ENCODE measurements at places on chromosomes 1 and 21.

GRCh38 chr1:108803548-108803947 lies 53.3 kb downstream of the AKNAD1 start:
- DNase-seq = no peak

DNA sequence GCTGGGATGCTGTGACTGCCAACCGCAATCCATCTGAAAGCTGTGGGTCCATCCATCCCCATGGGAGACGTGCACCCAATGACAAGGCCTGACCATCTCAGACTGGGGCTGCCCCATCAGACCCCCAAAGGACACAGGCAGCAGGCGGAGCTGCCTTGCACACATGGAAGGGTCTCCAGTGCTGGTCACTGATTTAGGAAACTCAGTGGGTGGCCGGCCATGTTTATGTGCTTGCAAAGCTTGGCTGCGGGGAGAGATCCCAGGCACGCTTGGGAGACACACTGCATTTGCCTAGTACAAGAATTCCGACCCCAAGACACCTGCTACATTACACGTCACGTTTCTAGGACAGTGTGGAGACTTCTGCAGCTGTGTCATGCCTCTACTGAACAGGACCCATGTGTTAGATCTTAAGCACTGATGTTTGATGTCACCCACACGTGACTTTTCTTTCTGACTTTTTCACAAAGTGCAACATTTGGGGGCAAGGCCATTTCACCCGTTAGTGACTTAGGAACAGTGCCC lies 181.4 kb downstream of the CLIC6 start:
- no peak for DNase-seq

DNA sequence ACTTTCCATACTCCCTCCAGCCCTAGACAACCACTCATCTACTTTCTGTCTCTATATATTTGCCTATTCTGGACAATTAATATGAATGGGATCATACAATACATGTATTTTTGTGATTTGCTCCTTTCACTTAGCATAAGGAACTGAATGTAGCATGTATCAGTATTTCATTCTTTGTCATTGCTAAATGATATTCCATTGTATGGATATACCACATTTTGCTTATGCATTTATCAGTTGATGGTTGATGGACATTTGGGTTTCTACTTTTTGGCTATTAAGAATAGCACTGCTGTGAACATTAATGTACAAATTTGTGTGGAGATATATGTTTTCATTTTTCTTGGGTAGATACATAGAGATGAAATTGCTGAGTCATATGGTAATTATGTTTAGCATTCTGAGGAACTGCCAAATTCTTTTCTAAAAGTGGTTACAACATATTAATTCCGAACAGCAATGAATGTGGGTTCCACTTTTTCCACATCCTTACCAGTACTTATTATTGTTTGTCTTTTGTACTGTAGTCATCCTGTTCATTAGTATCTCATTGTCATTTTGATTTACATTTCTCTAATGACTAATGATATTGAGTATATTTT lies 121.0 kb downstream of the LRRC40 start:
- no peak for DNase-seq

DNA sequence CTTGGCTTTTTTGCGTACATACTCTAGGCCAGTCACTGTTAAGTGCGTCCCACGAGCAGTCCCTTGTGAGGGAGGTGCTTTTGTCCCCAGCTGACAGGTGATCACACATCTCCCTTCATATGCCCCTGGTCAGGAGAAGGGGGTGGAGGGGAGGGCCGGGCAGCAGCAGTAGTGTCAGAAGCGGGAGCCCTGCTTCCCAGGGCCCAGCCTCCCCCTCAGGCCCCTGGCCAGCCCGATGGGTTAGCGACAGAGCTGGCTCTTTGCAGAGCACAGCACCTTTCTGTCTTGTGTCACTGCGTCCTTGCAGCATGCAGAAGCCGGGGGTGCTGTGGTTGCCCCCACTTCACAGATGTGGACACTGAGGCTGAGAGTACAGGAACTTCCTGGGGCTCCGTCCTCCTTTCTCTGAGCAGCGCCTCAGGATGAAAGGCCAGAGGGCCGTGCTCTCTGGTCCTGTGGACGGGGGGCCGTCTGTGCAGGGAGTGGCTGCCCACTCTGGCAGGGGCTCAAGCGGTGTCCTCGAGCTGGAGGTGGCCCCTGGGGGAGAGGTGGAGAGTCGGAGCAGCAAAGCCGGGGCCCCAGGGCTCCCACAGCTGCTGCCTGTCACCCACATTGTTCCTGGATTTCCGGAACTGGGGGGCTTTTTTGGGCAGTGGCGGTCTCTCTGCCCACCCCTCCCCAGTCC lies 5.9 kb downstream of the TMEM201 start:
- DNase-seq = no peak

DNA sequence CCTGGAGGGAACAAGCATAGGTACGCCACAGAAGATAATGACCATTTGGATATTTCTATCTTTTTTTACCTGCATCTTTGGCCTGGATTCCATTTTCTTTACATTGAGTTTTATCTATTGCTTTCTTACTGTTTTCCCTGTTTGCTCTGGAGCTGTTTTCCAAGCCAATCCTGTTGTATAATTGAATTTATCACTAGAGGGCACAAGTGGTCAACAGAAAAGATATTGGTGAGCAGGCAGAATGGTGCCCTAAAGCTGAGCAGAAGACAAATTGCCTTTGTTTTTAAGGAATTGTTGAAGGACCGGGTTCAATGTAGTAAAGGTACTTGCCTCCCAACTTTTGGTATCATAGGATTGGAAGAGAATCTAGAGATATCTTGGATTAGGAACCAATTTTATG lies 152.8 kb downstream of the PPP1R12B start:
- no peak for DNase-seq

- no peak for DNase-seq
Observed at GRCh38 chr1:244219802-244220201, 168.7 kb downstream of the ZBTB18 start.

- DNase-seq = no peak
Observed at GRCh38 chr1:61457526-61458040, 267.4 kb downstream of the TM2D1 start.

DNA sequence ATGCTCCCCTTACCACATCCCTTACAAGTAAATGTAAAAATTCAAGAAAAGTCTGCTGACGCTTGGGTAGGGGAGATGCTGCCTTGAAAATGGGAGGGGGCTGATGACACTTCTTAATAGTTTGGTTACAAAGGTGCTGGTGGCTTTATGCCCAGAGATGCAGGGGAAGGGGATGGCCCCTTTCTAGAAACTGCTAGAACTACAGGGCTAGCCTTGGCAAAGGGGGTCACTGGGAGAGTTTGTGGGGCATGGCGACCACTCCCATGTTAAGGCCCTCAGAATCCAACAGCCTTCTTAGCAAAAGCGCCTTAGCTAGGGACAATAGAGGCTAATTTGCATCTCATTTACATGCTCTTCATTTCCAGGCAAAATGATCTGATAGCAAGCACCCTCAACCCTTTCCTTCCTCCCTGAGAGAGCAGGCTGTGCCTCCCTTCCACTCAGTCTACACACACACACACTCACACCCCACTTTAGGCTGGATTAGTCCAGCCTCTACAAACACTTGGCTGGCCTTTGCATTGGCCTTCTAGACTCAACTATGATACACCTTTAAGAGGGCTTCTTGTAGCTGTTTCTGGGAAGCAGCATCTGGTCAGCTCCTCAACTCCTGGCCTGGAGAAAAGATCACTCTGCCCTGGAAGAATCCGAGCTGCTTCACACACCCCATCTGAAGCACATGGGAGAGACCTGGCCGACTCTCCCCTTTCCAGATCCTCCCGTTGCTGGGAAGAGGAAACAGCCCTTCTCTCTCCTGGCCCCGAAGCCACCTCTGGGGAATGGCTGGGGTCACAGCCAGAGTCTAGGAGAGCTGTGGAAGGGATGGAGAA lies 1.7 kb downstream of the SEMA6C start:
- no peak for DNase-seq

GRCh38 chr1:37561133-37562132 lies 4.7 kb downstream of the DNALI1 start:
- peak; percentile 43 for DNase-seq

DNA sequence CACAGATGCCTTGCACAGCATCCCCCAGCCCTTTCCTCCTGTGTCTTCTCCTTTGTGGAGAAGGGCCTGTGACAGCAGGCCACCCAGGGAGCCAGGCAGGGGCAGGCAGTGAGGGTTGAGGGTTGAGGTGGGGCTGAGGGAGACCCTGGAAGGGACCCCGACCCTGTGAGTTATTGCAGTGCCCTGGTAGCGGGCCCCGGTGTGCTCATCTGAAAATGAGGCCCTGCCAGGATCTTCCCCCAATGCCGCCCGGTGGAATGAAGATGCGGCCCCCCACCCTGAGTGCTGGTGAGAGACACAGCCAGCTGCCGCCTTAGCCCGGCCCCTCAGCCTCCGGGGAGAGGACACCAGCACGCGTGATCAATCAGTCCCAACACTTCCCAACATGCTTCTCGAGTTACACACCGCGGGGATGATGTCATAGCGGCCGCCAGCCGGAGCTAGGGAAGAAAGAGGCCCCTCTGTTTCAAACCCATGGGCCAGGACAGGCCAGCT lies 36.2 kb upstream of the ACTRT2 start:
- DNase-seq = no peak

GRCh38 chr1:71899881-71900280 lies 382.5 kb downstream of the NEGR1 start:
- no peak for DNase-seq

GRCh38 chr1:35569936-35570335 lies 3.2 kb upstream of the TFAP2E start:
- no peak for DNase-seq

GRCh38 chr1:25117233-25117823 lies 115.0 kb downstream of the SYF2 start:
- DNase-seq = peak; percentile 48

DNA sequence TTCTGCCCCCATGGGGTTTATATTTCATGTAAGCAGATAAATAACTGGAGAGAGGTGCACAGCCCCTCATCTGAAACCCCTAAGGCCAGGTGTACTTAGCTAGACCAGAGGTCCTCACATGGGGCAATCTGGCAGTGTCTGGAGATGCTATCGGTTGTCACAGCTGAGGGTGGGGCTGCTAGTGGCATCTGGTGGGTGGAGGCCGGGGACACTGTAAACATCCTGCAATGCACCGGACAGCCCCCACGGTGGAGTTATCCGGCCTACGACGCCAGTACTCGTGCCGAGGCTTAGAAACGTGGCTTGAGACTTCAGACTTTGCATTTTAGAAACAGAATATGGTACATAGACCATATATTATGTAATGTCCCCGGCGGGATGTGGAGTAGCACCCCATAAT lies 186.5 kb upstream of the VAMP3 start:
- DNase-seq = no peak

- no peak for DNase-seq
Observed at GRCh38 chr1:71618766-71619530, 538.1 kb upstream of the ZRANB2 start.

DNA sequence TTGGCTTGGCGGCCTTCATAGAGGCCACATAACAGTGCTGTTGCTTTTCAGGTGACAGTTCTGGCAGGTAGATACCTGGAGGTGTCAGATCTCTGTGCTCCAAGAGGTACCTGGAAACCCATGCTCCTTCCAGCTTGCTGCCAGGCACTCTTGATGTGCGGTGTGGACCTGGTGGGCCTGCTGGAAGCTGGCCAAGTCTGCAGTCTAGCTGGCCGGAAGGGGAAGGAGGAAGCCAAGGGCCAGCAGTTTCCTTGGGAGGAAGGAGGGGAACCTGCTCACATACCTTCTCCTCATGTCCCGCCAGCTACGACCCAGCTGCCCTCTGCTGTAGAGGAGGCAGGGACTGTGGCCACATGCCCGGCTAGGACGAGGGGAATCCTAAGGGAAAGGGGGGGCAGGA lies 166.4 kb upstream of the AJAP1 start:
- no peak for DNase-seq

- DNase-seq = no peak
Observed at GRCh38 chr1:38308780-38309179, 262.2 kb upstream of the POU3F1 start.

DNA sequence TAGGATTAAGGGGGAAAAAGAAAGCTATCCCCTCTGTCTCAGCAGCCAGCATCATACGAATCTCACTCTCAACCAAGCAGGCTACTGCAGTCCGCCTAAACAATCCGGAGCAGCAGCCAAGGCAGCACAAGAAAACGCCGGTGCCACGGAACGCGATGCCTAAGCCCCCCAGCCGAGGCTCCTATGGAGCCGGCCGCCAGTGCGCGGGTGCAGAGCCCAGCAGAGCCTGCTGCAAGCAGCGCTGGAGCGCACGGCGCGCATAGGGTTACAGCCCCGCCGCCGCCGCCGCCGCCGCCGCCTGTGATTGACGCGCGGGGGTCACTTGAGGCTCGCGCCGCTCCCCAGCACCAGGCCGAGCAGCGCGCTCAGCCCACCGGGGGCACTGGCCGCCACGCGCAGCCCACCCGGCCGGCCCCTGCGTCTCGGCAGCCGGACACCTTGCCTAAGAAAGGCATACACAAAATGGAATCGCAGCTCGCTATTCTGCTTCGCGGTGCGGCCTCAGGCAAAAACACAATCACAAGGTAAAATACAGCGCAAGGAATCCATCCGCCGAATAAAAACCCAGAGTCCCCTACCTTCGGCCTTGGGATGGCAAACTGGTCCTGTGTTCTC lies 780 bp downstream of the HIVEP3 start:
- peak; percentile 51 for DNase-seq

- DNase-seq = no peak
Observed at GRCh38 chr1:151238467-151238739, 16.1 kb upstream of the PSMD4 start.

DNA sequence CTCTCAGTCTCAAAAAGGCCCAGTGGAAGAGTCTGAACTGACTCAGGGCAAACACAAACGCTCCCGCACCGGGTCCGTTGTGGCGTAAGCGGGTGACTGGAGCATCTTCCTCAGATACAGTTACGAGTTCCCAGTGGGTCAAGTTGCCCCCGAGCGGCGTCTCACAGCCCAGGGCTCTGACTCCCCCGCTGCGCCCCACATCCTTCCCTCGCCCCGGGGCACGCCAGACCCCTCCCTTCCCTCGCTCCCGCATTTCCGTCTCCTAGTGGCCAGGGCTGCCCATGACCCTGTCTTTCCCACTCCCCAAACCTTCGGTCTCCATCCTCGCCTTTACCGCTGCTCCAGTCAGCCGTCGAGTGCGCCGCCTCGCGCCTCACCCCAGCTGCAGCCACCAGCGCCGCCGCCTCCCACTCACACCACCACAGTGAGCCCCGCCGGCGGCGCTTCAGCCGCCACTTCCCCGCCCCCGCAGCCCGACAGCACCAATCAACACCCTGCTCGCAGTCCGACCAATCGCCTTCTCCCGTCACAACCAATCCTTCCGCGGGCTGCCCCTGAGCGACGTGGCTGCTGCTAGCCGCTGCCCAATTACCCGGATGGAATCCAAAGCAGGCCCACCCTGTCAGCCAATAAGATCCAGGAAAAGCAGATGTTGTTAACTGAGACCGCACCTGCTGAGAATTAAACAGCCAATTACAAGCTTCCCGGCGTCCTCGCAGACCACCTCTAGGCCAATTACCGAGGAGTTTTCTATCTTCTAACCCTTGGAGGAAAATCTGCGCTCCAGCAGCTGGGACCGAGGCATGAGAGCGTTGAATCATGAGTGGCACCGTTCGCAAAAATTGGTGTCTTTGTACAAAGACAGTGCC lies at the start of gene TDRKH:
TSS of gene TDRKH (minus strand) at position 430 of the 869 bp plus-strand sequence. CDS start 7,478 bp downstream, outside the sequence.
- peak; percentile 98 for DNase-seq

DNA sequence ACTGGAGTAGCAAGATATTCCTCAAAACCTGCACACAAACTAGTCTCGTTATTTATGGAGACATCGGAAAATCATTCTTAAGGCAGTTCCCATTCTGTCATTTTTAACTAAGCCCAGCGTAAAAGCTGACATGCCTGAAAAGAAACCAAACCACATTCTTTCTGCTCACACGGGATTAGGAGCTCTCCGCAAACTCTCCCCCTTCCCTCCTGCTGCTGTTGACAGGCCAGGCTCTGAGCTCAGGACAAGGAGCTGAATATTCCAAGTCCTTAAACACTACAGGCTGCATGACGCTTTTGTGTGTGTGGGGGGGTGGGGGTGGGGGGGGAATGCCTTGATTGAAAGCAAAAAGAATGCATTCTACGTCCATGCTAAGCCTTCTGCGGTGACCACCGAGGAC lies 5.2 kb downstream of the OLIG1 start:
- no peak for DNase-seq

Measured in stimulated activated naive CD8-positive, alpha-beta T cell treated with anti-CD3 and anti-CD28 coated beads, Interleukin-15, amount 100 ng/mL, for 72 hours (primary cell).